ENCODE measurements at places on chromosomes 6 and 20.

- H3K27ac ChIP-seq = no peak overlapping the region
- H3K36me3 ChIP-seq = no peaks in the 10 kb centered on the region
- no peak for DNase-seq
- no peaks in the 10 kb centered on the region for H3K4me1 ChIP-seq
- no peaks in the 10 kb centered on the region for H3K27me3 ChIP-seq
- H3K4me3 ChIP-seq = no peak overlapping the region
Measured at GRCh38 chr6:126812010-126812409, 306.5 kb upstream of the RSPO3 start.

- H3K4me1 ChIP-seq = no peaks in the 10 kb centered on the region
- no peaks in the 10 kb centered on the region for H3K27me3 ChIP-seq
- no peaks in the 10 kb centered on the region for H3K36me3 ChIP-seq
- H3K4me3 ChIP-seq = no peak overlapping the region
- H3K27ac ChIP-seq = no peak overlapping the region
Measured at GRCh38 chr20:10946124-10946880, 272.5 kb upstream of the JAG1 start.

DNA sequence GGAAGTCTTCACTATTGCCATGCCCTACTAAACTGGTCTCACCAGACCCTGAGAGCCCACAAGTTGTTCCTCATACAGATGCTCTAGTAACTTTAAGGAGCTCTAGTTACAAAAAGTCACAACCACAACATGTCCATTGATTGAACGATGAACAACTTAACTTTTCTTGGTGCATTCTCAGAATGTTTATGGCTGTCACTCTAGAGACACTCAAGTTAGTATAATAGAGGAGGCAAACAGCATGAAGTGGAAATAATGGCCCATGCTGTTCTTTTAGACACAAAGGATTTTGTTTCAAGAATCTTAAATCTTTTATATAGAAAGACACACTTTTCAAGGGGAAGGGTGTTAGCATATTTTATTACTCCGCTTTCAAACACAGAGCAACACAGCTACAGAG is 934.4 kb downstream of the HACE1 start:
- no peak for DNase-seq
- H3K27me3 ChIP-seq = no peaks in the 10 kb centered on the region
- H3K27ac ChIP-seq = no peak overlapping the region
- H3K4me3 ChIP-seq = no peak overlapping the region

GRCh38 chr6:138278326-138278725 is 60.0 kb upstream of the PBOV1 start:
- no peak for DNase-seq
- H3K4me1 ChIP-seq = no peaks in the 10 kb centered on the region
- no peaks in the 10 kb centered on the region for H3K36me3 ChIP-seq
- no peaks in the 10 kb centered on the region for H3K27me3 ChIP-seq
- no peak overlapping the region for H3K4me3 ChIP-seq

GRCh38 chr6:137182654-137183073 is 9.2 kb upstream of the IL22RA2 start:
- no peaks in the 10 kb centered on the region for H3K4me1 ChIP-seq
- peaks cover 5% of the 10 kb centered on the region for H3K27me3 ChIP-seq
- DNase-seq = no peak
- no peak overlapping the region for H3K4me3 ChIP-seq

DNA sequence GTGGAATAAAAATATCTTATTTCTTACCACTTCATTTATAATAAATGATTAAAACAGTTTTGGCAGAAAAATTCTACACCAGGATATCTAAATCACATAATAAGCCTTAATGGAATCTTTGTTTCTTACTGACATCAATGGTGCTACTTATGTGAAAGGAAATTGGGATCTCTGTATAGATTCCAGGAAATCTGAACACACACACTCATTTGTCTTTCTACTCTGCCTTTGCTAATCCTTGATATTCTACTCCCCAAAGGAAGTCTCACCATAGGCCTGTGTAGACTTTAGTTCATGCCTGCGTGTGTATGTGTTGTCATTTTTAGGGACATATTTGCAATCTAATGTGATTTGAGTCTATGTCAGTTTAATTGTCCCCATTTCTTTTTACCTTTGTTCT is 7.9 kb downstream of the ADGRB3 start:
- no peaks in the 10 kb centered on the region for H3K36me3 ChIP-seq
- peaks cover 1% of the 10 kb centered on the region for H3K4me1 ChIP-seq
- no peak for DNase-seq
- H3K27me3 ChIP-seq = peaks cover 7% of the 10 kb centered on the region
- H3K27ac ChIP-seq = no peak overlapping the region
- no peak overlapping the region for H3K4me3 ChIP-seq

- no peaks in the 10 kb centered on the region for H3K36me3 ChIP-seq
- no peak for DNase-seq
- H3K4me1 ChIP-seq = no peaks in the 10 kb centered on the region
- H3K4me3 ChIP-seq = no peak overlapping the region
Measured at GRCh38 chr6:116304538-116305097, 24.9 kb upstream of the TSPYL1 start.

- no peak for DNase-seq
- H3K36me3 ChIP-seq = no peaks in the 10 kb centered on the region
- peak overlapping the region; percentile 70 for H3K4me3 ChIP-seq
Measured at GRCh38 chr6:27214126-27214601, 33.3 kb upstream of the PRSS16 start.

- H3K27ac ChIP-seq = no peak overlapping the region
- no peaks in the 10 kb centered on the region for H3K27me3 ChIP-seq
- H3K4me1 ChIP-seq = no peaks in the 10 kb centered on the region
- H3K36me3 ChIP-seq = no peaks in the 10 kb centered on the region
Measured at GRCh38 chr6:139881728-139882211, 507.3 kb upstream of the CITED2 start.

DNA sequence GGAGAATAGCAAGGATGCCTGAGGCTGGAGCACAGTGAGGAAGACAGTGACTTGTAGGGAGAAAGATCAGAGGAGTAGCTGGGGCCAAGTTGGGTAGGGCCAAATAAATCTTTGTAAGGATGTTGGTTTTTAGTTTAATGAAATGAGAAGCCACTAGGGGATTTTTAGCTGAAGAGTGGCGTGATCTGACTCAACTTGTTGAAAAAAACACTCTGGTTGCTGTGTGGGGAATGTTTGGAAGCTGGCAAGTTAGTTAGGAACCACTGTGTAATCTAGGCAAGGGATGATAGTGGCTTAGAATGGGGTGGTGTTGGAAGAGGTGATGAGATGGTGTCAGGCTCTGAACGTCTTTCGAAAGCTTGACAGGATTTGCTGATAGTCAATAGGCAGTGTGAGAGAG is 176.1 kb upstream of the HDDC2 start:
- H3K27ac ChIP-seq = no peak overlapping the region
- H3K36me3 ChIP-seq = no peaks in the 10 kb centered on the region

GRCh38 chr20:35478804-35479472 is 23.5 kb downstream of the CEP250 start:
- H3K36me3 ChIP-seq = peaks cover 29% of the 10 kb centered on the region
- peaks cover 2% of the 10 kb centered on the region for H3K4me1 ChIP-seq

DNA sequence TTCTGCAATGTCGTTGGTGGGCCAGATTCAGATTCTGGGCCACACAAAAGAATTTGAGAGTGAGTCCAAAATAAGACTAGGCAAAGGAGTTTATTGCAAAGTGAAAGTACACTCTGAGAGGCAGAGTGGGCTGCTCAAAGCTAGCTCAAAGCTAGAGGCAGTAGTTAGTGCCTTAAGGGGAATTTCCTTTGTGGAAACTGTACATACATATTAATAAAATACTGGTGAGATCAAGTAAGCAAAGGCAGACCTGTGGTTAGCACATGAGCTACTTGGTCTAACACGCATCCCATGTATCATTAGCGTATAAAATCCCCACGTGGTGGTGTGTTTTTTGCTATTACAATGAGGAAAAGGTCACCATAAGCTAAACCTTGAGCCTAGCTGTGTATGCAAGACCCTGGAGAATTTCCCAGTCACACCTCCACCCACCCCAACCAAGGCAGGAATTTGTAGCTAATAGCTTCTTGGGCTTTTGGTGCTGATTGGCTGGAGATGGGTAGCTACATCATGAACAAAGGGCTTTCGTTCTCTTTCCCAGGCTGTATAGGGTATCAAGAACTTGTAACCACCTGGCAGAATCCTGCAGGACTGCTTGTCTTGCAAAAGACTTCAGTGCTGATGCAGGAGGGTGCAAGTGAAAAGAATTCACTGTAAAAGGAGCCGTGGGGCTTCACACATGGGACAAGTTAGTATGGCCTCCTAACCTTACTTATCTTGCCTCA is 14.7 kb upstream of the TRIM26 start:
- no peak for DNase-seq
- H3K27me3 ChIP-seq = peaks cover 17% of the 10 kb centered on the region
- H3K27ac ChIP-seq = no peak overlapping the region
- peaks cover 6% of the 10 kb centered on the region for H3K4me1 ChIP-seq

DNA sequence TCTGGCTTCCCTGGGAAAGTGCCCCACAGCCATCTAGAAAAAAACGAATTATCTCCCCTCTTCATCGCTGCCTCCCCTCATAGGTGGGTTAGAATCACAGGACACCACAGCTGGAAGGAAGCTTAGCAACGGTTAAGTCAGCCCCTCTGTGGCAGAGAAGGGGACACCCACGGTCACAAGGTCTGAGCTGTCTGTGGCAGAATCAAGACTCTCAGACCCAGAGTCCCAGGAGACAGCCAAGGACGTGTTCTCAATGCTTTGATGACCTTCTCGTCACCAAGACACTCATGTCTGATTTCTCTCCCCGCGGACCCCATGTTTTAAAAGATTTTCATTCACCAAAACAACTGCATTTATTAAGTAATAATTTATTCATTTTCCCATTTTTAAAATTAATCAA is 221.5 kb downstream of the NRN1 start:
- H3K27ac ChIP-seq = no peak overlapping the region
- no peak overlapping the region for H3K4me3 ChIP-seq
- no peaks in the 10 kb centered on the region for H3K36me3 ChIP-seq
- H3K4me1 ChIP-seq = peaks cover 11% of the 10 kb centered on the region
- DNase-seq = no peak

GRCh38 chr6:63448229-63448628 is 124.1 kb upstream of the LOC128125822 start:
- peaks cover 4% of the 10 kb centered on the region for H3K27me3 ChIP-seq
- H3K36me3 ChIP-seq = no peaks in the 10 kb centered on the region
- no peak overlapping the region for H3K27ac ChIP-seq
- DNase-seq = no peak
- no peak overlapping the region for H3K4me3 ChIP-seq

DNA sequence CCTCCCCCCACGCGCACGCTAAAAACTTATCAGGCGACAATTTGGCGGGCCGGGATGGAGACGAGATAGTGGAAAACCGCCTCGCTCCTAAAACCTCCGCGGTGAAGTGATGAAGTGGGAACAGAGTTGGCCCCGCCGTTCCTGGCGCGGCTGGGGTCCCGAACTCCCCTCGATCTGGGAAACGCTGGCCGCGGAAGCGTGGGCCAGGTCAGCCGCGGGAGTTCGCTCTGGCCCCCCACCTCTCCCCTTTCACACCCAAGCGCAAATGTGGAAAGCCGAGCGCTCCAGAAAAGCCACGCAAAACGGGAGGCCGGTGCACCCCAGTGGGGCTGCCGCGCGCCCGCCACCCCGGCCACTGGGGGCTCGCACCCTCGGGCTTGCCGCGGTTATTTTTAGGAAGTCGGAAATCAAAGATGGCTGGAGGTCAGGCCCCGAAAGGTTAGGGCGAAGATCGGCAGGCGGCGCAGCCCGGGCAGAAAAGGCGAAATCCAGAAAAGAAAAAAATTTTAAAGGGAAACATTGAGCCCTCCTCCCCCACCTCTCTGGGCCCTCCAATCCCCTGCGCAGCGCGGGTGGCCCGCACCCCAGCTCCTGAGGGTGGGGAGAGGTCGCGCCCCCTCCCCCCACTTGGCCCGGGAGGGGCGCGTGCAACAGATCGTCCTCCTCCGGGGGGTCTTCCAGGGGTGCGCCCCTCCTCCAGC is 1.0 kb downstream of the SALL4 start:
- no peak for DNase-seq
- H3K27me3 ChIP-seq = peaks cover 64% of the 10 kb centered on the region
- no peak overlapping the region for H3K27ac ChIP-seq

DNA sequence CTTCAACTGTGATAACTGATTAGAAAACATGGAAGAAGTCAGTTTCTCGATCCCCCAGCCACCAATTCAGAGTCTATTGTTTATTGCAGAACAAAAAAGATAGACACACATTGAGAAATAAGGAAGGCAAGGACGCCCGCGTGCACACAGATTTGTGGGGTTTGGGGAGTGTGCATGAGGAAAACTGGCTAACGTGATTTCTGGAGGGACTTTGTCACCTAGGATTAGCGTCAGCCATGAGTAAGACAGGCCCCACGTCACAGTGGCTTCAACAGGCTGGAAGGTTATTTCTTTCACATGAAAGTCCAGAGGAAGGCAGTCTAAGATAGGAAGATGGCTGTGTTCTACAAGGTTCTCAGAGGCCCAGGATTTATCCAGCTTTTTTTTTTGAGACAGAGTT is 7.7 kb downstream of the ZNF341 start:
- peaks cover 8% of the 10 kb centered on the region for H3K4me1 ChIP-seq
- H3K4me3 ChIP-seq = no peak overlapping the region
- DNase-seq = no peak

GRCh38 chr6:81797591-81797990 is 45.1 kb upstream of the TENT5A start:
- H3K27me3 ChIP-seq = peaks cover 2% of the 10 kb centered on the region
- H3K4me3 ChIP-seq = no peak overlapping the region
- H3K36me3 ChIP-seq = no peaks in the 10 kb centered on the region
- no peak for DNase-seq
- no peaks in the 10 kb centered on the region for H3K4me1 ChIP-seq
- H3K27ac ChIP-seq = no peak overlapping the region

DNA sequence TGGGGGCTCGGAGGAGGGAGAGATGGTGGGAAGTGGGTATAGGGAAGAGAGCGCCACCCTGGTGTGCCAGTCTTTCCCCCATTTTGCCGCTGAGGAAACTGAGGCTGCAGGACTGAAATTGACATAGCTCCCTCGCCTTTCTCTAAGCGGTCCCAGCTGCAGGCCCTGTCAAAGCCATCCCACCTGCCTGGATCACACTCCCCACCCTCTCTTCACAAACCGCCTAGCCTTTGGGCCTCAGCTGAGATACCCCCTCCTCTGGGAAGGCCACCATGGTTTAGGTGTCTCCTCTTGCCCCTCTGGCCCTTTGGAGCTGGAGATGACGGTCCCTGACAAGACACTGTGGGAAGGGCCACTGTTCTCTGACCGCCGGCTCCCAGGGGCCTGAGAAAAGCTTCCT is 16.9 kb downstream of the SRC start:
- no peaks in the 10 kb centered on the region for H3K4me1 ChIP-seq
- DNase-seq = no peak
- H3K4me3 ChIP-seq = no peak overlapping the region
- no peaks in the 10 kb centered on the region for H3K27me3 ChIP-seq
- H3K36me3 ChIP-seq = no peaks in the 10 kb centered on the region

DNA sequence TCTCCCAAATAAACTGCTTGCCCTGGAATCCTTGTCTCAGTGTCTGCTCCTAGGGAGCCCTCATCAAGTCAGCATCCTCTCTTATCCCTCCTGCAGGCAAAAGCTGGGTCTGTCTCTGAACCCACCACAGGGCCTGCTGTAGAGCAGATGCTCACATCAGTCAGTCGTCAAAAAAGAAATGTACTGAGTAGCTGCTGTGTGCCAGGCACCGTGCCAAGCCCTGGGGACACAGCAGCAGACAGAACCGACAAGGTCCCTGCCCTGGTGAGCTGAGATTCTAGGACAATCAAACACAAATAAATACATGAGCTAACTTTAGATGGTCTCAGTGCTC is 68.5 kb downstream of the EYA2 start:
- no peaks in the 10 kb centered on the region for H3K36me3 ChIP-seq
- H3K27me3 ChIP-seq = peaks cover 3% of the 10 kb centered on the region
- H3K4me1 ChIP-seq = no peaks in the 10 kb centered on the region
- H3K27ac ChIP-seq = no peak overlapping the region

Data from activated CD8-positive, alpha-beta T cell treated with anti-CD3 and anti-CD28 coated beads, Interleukin-2, amount 10 ng/mL, durations not matched to agents 7 days and 5 days (primary cell).